Mesendoderm (in vitro differentiated cells): ENCODE measurements at places on chromosomes 12 and 14.
A peak's percentile ranks its signal among the peaks of the same experiment; 100 is the strongest.

DNA sequence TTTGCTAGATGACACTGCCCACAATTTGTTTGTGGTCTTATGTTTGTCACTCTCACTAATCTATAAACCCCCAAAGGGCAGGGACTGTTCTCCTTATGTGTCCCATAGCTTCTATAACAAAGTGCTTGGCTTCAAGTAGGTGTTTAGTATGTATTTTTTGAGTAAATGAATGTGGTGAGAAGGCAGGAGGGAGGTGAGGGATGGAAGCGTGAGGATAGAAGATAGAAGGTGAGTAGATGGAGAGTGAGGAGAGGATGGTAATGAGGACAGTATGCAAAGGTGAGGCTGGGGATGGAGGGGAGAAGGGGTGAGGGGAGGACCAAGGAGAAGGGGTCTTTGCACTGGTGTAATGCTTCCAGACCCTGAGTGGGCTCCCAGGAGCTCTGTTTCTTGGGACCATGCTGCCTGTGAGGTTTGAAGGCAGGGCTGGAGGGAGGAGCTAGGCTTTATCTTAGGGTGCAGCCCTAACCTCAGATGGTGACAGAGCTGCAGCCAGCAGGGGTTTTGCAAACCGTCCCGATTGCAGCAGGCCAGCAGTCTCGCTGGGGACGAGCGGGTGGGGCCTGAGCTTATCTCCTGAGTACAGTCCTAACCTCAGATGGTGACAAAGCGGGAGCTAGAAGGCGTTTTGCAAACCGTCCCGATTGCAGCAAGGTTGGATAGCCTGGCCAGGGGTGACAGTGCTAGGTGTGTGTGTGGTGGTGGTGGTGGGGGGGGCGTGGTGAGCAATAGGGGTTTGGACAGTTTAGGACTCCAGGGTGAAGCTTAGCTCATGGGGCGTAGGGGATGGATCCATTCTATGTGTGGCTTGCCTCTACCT lies 6.5 kb downstream of the CEBPE start:
- peak; percentile 82 for DNase-seq

DNA sequence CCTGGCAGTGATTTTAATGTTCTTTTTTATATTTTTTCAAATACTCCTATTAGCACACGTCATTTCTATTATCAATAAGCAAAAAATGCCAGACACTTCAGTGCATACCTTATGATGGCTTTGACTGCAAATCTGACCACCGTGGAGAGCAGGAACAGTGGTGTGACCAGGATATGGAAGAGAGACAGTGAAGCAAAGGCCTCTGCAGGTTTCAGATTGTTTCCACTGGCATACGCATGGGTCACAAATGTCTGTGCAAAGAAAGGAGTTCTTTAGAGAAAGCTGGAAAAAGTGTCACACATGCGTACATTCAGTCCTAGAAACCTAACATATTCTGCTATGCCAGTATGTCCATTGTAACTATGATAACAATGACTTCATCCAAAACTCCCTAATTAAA lies 47.3 kb downstream of the ABCC9 start:
- DNase-seq: no peak

DNA sequence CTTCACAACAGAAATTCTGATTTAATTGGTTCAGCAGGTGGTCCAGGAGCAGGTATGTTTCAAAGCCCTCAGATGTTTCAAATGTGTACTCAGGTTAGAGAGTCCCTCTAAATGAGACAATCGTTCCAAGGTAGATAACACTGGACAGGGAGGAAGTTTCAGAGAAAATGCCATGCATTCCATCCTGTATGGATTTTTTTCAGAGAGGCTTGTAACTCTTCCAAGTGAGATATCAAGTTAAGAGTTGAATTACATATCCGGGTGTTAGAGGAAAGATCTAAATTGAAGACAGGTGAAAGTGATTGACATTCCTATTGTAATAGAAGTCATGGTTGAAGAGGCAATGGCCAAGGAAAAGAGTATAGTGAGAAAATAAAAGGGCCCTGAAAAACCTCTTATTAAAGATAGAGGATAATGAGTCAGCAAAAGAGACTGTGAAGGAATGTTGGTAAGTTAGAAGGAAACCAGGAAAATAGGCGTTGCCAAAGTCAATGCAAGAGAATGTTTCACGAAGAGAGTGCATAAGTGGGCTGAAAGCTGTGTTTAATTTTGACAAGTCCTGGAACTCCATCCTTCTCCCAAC lies 105.8 kb downstream of the BMP4 start:
- DNase-seq: peak; percentile 53

GRCh38 chr12:109847142-109847735 lies 14.0 kb upstream of the TRPV4 start:
- no peak for DNase-seq

DNA sequence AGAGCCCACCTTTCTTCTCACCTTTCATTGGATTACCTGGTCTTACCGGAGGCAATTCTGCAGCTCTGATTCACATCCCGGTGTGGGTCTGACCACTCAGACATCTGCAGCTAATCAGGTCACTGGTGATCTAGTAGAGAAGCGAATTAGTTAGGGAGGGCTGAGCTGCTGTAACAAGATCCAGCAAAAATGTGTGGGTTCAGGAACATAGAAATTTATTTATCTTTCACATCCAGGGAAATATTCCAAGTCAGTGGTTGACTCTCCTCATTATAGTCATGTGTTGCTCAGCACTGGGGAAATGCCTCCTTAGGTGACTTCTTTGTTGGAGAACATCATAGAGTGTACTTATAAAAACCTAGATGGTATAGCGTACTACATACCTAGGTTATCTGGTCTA lies 218.7 kb upstream of the PELI2 start:
- no peak for DNase-seq

DNA sequence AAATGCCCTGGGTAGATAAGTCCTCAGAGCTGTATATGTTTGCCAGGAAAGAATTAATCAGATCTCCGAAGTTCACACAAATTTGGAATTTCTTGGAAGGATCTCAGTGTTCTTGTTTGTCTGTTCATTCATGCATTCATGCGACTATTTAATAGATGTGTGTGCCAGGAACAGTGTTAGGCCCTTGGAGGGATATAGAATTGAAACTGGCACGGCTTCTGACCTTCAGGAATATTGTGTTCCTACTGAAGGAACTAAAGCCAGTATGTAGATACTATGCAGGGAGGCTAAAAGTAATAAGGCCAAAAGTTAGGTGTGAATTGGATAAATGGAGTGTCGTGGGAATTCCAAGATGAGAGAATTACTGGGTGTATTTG lies 166.0 kb upstream of the NOS1 start:
- DNase-seq: no peak

GRCh38 chr12:17334784-17335183 lies 728.8 kb upstream of the LMO3 start:
- peak; percentile 67 for DNase-seq
